G401 (cell line): ENCODE measurements at places on chromosomes 5 and 9.

- peak; percentile 78 for DNase-seq
Observed at GRCh38 chr9:7137040-7137439, 379.3 kb downstream of the KDM4C start.

DNA sequence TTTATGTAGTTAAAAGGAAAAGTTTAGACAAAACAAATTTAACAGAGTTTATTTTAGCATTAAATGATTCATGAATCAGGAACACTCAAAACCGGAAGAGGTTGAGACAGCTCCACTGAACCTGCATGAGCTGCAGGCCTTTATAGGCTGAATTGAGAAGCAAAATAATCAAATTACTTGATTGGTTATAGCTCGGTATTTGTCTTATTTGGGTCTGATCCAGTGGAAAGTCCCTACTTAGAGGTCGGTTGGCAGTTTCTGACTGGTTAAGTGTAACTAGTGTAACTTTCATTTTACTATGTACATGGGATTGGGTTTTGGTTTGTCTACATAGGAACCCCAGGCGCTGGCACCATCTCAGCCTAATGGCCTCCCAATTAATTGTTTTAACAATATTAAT lies 74.1 kb upstream of the PIK3R1 start:
- DNase-seq = no peak

DNA sequence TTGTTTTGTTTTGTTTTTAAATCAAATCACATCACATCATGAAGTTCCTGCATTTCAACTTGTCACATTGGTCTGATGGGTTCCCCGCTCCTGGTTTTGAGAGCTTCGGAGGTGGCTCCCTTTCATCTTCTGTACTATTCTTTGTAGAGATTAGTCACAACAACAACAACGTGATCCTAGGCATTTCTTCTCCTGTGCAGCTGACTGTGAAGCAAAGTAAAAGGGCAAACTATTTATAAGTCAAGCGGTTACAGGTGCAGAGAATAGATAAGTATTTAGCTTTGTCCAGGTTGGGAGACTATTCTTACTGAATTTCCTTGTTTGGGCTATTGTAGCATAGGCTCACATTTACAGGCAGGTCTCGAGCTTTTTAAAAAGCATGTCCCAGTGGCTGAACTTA lies 197.7 kb upstream of the CDKN2B start:
- DNase-seq = no peak

GRCh38 chr5:140084541-140084940 lies 29.4 kb upstream of the PURA start:
- DNase-seq = peak; percentile 47

DNA sequence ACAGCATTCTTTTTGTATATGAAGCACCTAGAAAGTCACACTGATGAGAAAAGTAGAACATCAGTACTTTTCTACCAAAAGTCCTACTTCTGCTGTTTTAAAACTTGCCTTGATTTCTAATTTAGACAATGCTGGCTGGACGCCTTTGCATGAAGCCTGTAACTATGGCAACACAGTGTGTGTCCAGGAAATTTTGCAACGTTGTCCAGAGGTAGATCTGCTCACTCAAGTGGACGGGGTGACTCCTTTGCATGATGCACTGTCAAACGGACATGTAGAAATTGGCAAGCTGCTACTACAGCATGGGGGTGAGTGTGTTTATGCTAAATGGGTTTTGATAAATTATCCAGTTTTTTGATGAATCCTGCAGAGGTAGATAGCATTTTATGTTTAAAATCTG lies 73.5 kb downstream of the SLF1 start:
- DNase-seq = peak; percentile 98

GRCh38 chr9:105127863-105128220 lies 116.6 kb upstream of the SLC44A1 start:
- no peak for DNase-seq

DNA sequence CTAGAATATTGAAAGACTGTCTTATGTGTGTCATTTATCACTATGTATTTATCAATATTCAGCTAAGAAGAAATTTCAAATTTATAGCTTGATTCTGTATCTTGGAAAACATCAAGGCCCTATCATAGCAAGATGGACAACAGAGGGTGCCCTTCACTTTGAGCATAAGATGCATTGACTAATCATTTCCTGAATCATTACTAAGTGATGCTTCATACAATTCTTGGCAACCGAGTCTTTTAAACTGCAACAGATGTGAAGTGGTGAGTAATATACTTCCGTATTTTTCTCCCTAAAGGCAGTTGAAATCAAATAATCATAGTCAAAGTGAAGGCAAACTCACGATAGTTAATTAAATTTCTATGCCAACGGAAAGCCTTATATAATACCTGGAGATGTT lies 318.6 kb upstream of the RGMB start:
- no peak for DNase-seq

GRCh38 chr5:118989816-118990215 lies 1.5 kb upstream of the DTWD2 start:
- DNase-seq = no peak

- no peak for DNase-seq
Observed at GRCh38 chr9:14213504-14213903, 100.4 kb downstream of the NFIB start.

GRCh38 chr5:117417501-117417900 lies 842.9 kb upstream of the SEMA6A start:
- no peak for DNase-seq

- DNase-seq = no peak
Observed at GRCh38 chr5:65837139-65837538, 89.2 kb upstream of the ERBIN start.

DNA sequence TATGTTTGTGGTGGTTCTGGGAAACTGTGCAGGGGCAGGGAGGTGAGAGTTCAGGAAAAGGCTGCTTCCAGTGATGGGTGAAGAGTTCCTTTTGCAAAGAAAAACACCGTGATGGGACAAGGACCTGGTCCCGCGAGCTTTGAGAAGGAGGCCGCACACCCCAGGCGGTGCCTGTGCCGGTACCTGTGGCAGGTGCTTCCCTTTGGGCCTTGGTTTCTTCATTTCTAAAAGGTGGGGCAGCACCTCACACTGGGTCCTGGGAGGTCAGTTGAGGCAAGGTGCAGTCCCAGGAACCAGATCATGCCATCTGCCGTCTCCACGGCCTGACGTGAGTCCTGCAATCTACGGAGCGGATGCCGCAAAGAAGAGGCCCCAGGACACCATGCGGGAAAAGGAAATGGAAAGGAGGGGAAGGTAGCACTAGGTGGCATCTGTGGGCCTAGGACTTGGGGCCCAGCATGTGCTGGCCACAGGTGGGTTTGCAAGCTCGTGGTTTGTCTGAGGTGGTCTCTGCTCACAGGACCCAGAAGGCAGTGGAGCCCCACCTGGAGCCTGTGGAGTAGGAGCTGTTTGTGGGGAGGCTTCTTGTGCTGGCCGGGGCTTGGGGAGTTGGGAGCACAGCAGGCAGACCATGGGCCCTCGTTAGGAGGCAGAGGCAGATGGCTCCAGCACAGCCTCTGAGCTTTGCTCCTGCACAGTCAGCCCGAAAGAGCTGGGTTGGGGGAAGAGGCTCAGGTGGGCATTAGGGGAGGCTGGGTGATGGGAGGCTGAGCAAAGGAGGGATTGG lies 131.6 kb downstream of the CACNA1B start:
- no peak for DNase-seq
